ENCODE measurements at places on chromosomes 7 and 10.
A peak's percentile ranks its signal among the peaks of the same experiment; 100 is the strongest.

GRCh38 chr10:48939790-48940325 lies at the start of gene LRRC18:
TSS of gene LRRC18 (minus strand) at chr10:48939840. CDS start at chr10:48914155, 25,685 bp downstream.
- no peak for DNase-seq

DNA sequence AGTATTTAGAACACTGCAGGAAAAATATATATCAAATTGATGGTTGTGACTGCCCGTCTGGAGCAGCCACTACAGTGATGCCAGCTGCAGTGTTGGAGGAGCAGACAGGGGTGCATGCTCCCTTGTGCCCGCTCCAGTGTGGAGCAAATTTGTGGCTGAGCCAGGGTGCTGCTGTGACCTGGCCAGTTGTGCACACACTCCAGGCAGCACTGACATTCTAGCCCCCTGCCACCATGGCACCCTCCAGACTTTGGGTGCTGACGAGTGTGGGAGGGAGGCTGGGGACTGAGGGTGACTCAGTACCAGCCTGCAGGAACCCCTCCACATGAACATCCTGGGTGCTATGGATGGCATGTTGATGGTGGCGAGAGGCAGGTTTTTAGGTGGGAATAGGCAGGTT lies 160.0 kb upstream of the PCDH15 start:
- no peak for DNase-seq

DNA sequence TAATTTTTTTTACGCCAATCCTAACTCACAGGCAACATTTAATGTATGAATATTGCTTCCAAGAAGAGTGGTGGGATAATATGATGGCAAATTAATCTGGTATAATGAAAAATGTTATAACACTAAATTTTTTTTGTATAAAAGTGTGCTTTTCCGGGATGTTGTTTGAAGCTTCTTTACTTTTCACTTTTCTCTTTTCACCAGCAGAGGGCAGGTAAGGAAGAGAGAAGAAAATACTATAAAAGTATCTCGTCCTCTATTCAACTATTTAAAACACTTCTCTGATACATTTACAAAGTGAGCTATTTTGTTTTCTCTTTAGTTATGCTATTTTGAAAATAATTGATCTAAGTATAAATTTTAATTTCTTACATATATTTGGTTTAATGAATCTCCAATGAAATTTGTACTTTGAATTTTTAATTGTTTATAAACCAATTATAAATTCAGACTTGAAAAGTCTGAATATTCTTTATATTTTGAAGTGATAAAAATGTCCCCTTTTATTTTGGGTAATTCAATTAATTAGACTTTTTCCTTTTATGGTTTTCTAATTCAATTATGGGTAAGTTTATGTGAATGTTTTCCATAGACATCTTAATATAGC lies 20.7 kb upstream of the CFTR start:
- DNase-seq, result no peak

DNA sequence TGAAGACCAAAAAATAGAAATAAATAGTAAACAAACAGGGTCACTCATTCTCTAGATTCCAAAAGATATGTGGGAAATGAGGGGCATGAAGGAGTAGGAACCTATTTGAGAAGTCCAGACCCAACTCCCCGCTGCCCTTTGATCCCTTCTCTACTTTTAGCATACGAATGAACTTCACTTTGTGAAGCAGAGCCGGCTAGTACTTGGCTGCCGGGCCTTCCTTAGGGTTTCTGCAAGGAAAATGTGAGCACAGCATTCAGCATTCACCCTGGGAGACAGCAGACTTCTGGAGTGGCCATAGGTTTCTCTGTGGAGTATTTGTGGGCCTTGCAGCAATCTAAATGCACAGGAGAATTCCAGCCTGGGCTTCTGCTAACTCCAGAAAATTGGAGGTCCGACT lies 76.3 kb upstream of the PRKAR2B start:
- no peak for DNase-seq

- DNase-seq, result no peak
Observed at GRCh38 chr7:19224951-19225350, 79.7 kb upstream of the FERD3L start.

DNA sequence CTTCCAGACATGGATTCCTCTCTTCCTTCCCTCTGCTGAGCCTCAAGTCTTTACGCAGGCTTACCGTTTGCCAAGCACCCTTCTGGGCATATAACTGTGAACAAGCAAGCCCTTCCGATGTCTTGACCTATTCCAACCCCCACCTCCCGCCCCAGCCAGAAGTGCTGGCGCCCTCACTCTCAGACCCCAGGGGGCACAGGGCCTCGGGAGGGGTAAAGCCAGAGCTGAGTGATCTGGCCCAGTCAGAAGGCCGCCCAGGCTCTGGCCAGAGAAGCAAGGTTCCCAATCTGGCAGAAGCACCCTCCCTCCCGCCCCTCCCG lies 1.2 kb downstream of the PRRT4 start:
- no peak for DNase-seq

- no peak for DNase-seq
Observed at GRCh38 chr10:124069341-124070264, 23.8 kb downstream of the CHST15 start.

DNA sequence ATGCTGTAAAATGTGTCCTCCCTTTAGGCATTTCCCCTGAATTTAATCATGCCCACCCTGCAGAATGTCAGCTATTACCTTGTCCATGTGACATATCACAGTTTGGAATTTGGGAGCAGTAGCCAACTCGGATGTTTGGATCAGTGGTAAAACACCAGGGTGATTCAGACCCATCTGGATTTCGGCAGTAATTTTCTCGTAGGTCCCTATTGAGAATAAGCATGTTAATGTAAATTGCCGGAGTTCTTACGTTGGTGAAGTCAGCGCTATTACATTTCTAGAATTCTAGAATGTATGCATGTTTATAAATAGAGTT lies 44.1 kb downstream of the HGF start:
- no peak for DNase-seq

GRCh38 chr10:33781606-33782395 lies 447.3 kb upstream of the NRP1 start:
- no peak for DNase-seq

DNA sequence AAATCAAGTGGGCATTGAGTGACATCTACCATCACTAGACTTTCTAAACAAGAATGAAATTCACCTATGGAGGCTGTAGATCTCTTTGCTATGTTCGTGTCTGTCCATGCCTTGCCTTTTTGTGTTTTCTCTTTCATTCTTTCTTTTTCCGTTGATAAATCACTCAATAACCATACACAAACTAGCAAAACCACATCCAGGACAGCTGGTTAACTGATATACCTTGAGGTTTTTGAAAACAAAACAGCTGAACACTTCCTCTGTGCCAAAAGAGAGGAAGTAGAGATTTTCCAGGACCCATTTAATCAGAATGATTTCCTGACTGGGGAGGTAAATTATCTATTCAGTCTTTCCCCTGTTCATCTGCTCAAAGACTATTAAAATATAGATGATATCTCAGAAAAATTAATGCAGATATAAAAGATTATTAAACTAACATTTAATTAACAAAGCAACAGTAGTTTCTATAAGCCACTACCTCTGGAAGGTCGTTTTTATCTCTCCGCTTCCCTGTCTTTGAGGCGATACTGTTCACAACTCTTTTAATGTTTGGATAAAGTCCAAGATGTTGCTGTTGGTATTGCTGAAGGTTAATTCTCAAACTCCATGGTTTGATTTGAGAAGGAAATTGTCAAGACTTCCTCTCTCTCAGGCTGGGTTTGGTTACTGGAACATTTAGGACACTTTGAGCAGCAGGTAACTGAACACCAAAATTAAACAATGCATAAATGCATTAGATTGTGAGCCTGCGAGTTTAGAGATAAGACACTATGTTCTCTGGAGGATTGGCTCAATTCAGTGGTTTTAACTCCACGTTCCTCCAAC lies 24.4 kb upstream of the C10orf67 start:
- DNase-seq, result peak; percentile 43

DNA sequence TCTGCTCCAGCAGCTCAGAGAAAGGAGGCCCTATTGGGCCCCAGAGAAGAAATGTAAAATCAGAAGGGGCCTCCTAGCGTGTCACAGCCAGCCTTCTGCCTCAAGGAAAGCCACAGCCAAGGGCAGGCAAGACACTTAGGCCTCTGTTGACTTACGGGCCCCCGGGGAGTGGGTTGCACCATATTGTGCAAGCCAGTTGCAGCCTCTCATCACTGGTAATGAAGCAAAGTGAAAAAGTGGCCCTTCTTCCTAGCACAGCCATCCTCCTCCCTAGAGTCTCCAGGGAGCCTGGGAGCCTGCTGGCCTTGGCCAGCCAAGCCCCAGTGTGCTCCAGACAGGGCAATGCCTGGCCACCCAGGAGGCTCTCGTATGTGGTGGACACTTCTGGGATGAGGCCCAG lies 56.2 kb upstream of the GDF10 start:
- DNase-seq, result no peak

- DNase-seq, result no peak
Observed at GRCh38 chr7:98186452-98187137, 24.6 kb upstream of the BHLHA15 start.
